H9 (cell line): ENCODE measurements at places on chromosomes 13 and 19. TPM values are rescaled to one million over a fixed set of nuclear protein-coding genes. Genes with fewer than 3 reads are reported as not detected.

Gene VAV1
- total RNA-seq = 0.61 and 0.90 TPM in 2 replicates

Gene DAND5
- total RNA-seq = 0.11 and 0.13 TPM in 2 replicates

Gene VPS36
- total RNA-seq = 26.8 and 29.2 TPM in 2 replicates

Gene ZNF835
- total RNA-seq = 0.07 and 0.18 TPM in 2 replicates

Gene ZNF724
- 52.1 and 56.7 TPM in 2 replicates for total RNA-seq

Gene KLF2
- total RNA-seq = 0.24 and 0.33 TPM in 2 replicates

Gene URAD
- total RNA-seq = not detected in 2 replicates

Gene PRODH2
- not detected in 2 replicates for total RNA-seq

Gene ZNF541
- not detected in 2 replicates for total RNA-seq

Gene PGLYRP2
- not detected in 2 replicates for total RNA-seq

Gene DNAJC15
- total RNA-seq = 12.2 and 13.4 TPM in 2 replicates

Gene CLDND2
- 1.7 TPM in 1 of 2 replicates, not detected in the other for total RNA-seq

Gene ZNF677
- 39.3 and 40.5 TPM in 2 replicates for total RNA-seq

Gene VSTM1
- 0.48 TPM in 1 of 2 replicates, not detected in the other for total RNA-seq

Gene CAPN12
- total RNA-seq = 10.3 and 10.5 TPM in 2 replicates

Gene ZNF575
- total RNA-seq = not detected in 2 replicates

DNA sequence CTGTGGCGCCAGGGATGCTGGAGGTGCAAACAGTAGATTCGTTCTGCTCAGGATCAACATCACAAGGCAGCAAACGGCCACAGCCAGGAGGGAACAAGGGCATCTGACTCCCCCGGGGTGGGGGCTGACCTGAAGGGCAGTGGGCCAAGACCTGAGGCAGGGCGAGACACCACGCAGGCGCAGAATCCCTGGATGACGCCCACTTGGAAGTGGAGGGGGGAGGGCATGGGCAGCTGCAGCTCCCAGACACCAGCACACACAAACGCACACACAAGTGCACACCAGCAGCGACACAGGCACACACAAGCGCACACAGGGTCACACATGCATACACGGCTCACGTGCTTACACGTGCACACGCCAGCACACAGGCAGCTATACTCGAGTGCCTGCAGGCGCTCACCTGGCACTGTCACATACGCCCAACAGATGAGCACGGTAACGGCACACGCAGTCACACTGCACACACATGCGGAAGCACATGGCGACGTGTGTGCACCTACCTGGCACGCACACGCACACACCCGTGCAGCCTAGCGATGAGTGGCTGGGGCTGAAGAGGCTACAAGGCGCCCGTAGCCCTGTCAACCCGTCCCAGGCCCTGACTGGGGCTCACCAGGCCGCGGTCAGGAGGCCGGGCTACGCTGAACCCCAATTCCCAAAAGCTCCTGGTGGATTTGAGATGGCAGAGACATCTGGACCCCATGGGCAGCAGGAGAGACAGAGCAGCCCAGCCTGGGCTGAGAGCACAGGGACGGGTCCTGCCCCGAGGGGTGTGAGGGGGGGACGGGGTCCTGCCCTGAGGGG is 5.5 kb downstream of the C2CD4C start:
- no peaks in the 10 kb centered on the region for H3K4me1 ChIP-seq
- H3K27ac ChIP-seq = no peak overlapping the region
- no peaks in the 10 kb centered on the region for H3K27me3 ChIP-seq
- DNase-seq = peak; percentile 28

DNA sequence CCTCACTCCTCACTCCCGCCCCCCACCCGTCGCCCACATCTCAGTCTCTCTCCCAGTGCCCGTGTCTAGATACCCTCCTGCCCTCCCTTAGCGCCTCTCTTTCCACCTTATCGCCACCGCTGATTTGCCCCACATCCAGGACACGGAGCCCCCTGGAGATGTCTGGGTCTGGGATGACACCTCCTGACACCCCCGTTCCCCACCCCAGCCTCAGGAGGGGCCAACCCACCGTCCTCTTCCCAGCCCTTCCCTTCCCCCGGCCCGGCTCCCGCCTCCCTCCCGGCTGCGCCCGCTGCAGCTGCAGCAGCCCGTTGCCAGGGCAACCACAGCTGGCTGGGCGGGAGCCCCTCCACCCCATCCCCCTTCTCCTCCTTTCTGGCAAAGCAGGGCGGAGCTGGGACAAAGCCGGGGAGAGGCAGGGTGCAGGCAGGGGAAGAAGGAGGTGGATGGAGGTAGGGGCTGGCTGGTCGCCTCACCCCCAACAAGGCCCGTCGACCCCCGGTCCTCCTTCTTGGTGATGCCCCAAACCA is 13.5 kb downstream of the DPF1 start:
- H3K4me1 ChIP-seq = no peaks in the 10 kb centered on the region
- H3K36me3 ChIP-seq = 0 out of 2 replicates have a peak, but pooled peaks cover 7% of the 10 kb centered on the region
- H3K27me3 ChIP-seq = no peaks in the 10 kb centered on the region

DNA sequence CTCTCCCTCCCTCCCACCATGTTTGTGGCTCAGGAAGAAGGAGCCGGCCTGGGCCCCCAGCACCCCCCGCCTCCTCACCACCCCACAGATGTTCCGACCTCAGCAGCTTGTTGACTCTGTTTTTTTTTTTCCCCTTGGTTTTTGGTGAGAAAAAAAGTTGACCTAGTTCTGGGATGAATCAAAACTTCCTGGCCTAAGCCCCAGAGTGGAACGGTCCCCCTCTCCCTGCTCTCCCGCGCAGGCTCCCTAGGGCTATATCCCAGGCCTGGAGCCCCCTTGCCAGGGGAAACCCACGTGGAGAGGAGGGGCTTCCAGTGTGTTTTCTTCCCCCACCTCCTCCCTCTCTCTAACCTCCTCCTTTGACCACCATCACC is 4.0 kb downstream of the COL5A3 start:
- H3K4me3 ChIP-seq = no peak overlapping the region
- H3K27me3 ChIP-seq = peaks cover 4% of the 10 kb centered on the region; the same call in 1 of the 2 replicates
- no peak for DNase-seq
- H3K27ac ChIP-seq = no peak overlapping the region
- H3K36me3 ChIP-seq = no peaks in the 10 kb centered on the region
- peaks cover 5% of the 10 kb centered on the region; the same call in 1 of the 2 replicates for H3K4me1 ChIP-seq

DNA sequence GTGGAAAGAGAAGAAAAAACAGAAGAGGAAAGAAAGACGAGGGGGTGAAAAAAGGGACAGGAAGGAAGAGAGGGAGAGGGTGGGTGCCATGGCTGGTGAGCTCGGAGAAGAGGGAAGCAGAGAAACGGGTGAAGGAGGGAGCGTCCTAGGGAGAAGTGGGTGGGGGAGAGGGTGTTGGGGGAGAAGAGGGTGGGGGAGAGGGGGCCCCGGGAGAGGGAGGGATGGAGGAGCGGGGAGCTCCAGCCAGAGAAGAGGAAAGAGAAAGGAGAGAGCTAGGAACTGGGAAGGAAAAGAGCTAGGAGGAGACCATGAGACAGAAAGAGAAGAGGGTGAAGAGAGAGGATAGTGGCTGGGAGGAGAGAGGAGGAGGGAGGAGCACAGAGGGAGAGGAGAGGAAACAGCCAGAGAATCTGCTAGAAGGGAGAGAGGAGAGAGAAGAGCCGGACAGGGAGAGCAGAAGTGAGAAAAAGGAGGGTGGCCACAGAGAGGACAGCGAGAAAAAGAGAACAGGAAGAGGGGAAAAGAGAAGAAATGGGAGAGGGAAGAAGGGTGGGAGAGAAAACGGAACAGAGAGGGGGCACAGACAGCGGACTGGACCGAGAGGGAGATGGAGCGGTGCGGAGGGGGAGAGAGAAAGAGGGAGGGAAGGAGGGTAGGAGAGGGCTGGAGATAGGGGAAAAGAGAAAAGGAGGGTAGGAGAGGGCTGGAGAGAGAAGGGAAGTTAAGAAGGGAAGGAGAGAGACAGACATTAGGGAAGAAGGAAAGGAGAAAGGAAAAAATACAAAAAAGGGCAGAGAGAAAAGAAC is 11.9 kb upstream of the GARIN5A start:
- peaks cover 7% of the 10 kb centered on the region; the same call in 1 of the 2 replicates for H3K27me3 ChIP-seq
- peaks cover 36% of the 10 kb centered on the region for H3K36me3 ChIP-seq
- no peak overlapping the region for H3K27ac ChIP-seq

DNA sequence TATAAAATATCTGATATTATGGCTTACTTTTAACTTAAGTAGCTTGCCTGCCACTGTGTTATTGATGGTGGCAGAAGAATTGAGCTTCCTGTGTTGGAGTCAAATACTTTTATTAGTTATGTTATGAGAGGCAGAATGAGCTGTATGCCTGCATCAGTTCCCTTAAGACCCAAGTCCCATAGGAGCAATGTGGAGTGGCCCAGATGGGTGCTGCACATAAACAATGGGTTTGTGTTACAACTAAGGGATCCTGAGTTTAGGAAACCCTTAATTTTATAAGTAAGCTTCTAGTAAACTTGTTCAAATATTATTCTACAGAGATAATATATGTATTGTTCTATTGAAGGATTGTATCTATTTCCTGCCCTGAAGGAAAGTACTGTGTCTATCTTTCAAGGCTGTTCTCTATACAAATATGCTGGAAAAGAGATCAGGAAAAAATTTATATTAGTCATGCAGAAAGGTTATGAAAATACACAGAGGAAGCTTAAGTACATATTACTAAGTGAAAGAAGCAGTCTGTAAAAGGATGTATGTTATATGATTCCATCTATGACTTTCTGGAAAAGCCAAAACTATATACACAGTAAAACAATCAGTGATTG is 2018.0 kb upstream of the PCDH20 start:
- DNase-seq = no peak
- H3K4me3 ChIP-seq = no peak overlapping the region
- no peaks in the 10 kb centered on the region for H3K27me3 ChIP-seq
- no peaks in the 10 kb centered on the region for H3K4me1 ChIP-seq
- H3K27ac ChIP-seq = no peak overlapping the region
- no peaks in the 10 kb centered on the region for H3K36me3 ChIP-seq

GRCh38 chr19:8044018-8044417 is 8.5 kb upstream of the CCL25 start:
- no peaks in the 10 kb centered on the region for H3K4me1 ChIP-seq
- H3K27me3 ChIP-seq = no peaks in the 10 kb centered on the region
- DNase-seq = no peak
- no peak overlapping the region for H3K27ac ChIP-seq
- no peak overlapping the region for H3K4me3 ChIP-seq
- no peaks in the 10 kb centered on the region for H3K36me3 ChIP-seq

DNA sequence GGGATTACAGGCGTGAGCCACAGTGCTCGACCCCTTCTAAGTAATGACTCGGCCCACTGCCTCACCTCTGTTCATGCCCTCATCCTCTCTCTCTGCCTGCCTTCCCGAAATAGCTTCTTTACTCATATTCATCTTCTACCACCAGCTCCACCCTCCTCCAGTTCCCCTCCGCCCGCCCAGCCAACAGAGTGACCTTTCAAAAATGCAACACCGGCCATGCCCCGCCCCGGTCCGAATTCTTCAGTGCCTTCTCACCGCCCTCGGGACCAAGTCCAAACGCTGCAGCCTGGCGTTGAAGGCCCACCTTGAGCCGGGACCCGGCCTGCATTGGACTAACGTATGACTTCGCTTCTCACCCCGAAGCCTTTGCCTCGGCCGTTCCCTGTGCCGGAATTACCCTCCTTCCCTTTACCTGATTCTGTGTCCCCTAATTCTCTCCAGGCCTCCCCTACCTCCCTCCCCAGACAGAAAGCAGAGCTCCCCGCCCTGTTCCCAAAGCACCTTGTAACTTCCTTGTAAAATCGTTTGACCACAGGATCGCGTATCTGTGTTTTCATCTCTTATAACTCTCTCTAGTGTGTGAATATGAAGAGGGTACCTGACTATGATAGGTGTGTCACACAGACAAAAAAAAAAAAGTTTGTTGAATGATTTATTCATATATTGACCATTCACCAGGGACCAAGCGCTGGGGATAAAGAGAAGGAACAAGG is 8.1 kb upstream of the MUC16 start:
- no peak for DNase-seq
- no peaks in the 10 kb centered on the region for H3K27me3 ChIP-seq
- H3K4me3 ChIP-seq = no peak overlapping the region
- no peaks in the 10 kb centered on the region for H3K4me1 ChIP-seq
- no peak overlapping the region for H3K27ac ChIP-seq

GRCh38 chr13:71240911-71241310 is 626.1 kb downstream of the DACH1 start:
- no peaks in the 10 kb centered on the region for H3K36me3 ChIP-seq
- DNase-seq = no peak
- no peak overlapping the region for H3K4me3 ChIP-seq
- H3K27me3 ChIP-seq = no peaks in the 10 kb centered on the region

- peaks cover 2% of the 10 kb centered on the region; the same call in 1 of the 2 replicates for H3K4me1 ChIP-seq
- H3K36me3 ChIP-seq = peaks cover 1% of the 10 kb centered on the region; the same call in 2 of the 3 replicates
- DNase-seq = no peak
- no peak overlapping the region for H3K27ac ChIP-seq
Measured at GRCh38 chr13:50188696-50189095, 173.5 kb downstream of the KCNRG start.

GRCh38 chr13:43220873-43221595 is 197.6 kb downstream of the DNAJC15 start:
- no peaks in the 10 kb centered on the region for H3K36me3 ChIP-seq
- no peak for DNase-seq
- no peak overlapping the region for H3K4me3 ChIP-seq
- no peak overlapping the region for H3K27ac ChIP-seq
- H3K27me3 ChIP-seq = no peaks in the 10 kb centered on the region

- no peak for DNase-seq
- H3K36me3 ChIP-seq = no peaks in the 10 kb centered on the region; the same call in 1 of the 2 replicates
- no peaks in the 10 kb centered on the region for H3K4me1 ChIP-seq
- no peak overlapping the region for H3K4me3 ChIP-seq
- H3K27ac ChIP-seq = no peak overlapping the region
Measured at GRCh38 chr13:39729156-39729555, 73.7 kb downstream of the COG6 start.

GRCh38 chr19:41588497-41589209 is 12.7 kb downstream of the CEACAM21 start:
- H3K4me3 ChIP-seq = no peak overlapping the region
- no peak overlapping the region for H3K27ac ChIP-seq
- no peaks in the 10 kb centered on the region for H3K4me1 ChIP-seq
- no peaks in the 10 kb centered on the region for H3K27me3 ChIP-seq
- peaks cover 10% of the 10 kb centered on the region; the same call in 2 of the 3 replicates for H3K36me3 ChIP-seq

- H3K27ac ChIP-seq = no peak overlapping the region
- no peak for DNase-seq
Measured at GRCh38 chr13:51739027-51739764, 64.8 kb downstream of the DHRS12 start.

GRCh38 chr19:55681131-55682092 is 6.4 kb downstream of the EPN1 start:
- no peaks in the 10 kb centered on the region for H3K27me3 ChIP-seq
- no peaks in the 10 kb centered on the region for H3K4me1 ChIP-seq
- H3K4me3 ChIP-seq = no peak overlapping the region
- H3K27ac ChIP-seq = no peak overlapping the region
- H3K36me3 ChIP-seq = peaks cover 58% of the 10 kb centered on the region

- H3K4me3 ChIP-seq = no peak overlapping the region
- H3K4me1 ChIP-seq = no peaks in the 10 kb centered on the region
- DNase-seq = no peak
Measured at GRCh38 chr19:2083174-2083854, 12.8 kb downstream of the MOB3A start.

DNA sequence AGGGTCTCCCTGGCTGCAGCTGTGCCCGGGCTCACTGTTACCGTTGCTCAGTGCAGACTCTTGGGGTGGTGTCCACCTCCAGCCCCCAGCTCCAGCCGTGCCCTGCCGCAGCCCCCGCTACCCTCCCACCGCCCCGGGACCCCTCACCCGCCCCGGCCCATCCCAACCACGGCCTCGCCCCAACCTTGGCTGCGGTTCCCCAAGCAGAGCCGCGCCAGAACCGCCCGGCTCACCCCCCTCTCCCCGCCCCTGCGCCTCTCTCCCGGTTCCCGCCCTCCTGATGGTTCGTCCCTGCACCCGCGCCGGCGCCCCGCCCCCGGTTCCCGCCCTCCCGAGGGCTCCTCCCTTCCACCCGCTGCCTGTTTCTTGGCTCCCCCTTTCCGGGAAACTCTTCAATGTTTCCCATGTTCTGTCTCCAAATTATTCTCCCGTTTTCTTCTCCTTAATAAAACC is 40.3 kb downstream of the ANKRD10 start:
- peak; percentile 88 for DNase-seq
- H3K36me3 ChIP-seq = no peaks in the 10 kb centered on the region
- no peak overlapping the region for H3K27ac ChIP-seq
- no peaks in the 10 kb centered on the region for H3K27me3 ChIP-seq
